ENCODE measurements at places on chromosomes 6 and 20.

DNA sequence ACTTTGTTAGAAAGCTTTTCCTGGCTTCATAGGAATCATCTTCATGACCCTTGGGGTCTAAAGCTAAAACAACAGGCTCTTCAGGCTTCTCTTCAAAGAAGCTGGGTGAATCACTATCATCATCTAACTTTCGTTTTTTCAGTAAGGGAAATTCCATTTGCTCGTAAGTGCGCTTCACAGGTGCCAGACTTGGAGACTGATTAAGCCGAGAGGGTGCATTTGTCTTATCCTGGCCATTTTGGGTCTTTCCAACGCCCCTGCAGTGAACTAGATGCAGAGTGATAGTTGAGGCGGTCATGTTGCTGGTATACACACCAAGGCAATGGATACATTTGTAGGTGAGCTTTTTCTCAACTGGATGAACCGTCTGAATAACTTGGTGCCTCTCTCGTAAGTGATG, 38.8 kb downstream of the ADNP start:
- DNase-seq, result no peak

DNA sequence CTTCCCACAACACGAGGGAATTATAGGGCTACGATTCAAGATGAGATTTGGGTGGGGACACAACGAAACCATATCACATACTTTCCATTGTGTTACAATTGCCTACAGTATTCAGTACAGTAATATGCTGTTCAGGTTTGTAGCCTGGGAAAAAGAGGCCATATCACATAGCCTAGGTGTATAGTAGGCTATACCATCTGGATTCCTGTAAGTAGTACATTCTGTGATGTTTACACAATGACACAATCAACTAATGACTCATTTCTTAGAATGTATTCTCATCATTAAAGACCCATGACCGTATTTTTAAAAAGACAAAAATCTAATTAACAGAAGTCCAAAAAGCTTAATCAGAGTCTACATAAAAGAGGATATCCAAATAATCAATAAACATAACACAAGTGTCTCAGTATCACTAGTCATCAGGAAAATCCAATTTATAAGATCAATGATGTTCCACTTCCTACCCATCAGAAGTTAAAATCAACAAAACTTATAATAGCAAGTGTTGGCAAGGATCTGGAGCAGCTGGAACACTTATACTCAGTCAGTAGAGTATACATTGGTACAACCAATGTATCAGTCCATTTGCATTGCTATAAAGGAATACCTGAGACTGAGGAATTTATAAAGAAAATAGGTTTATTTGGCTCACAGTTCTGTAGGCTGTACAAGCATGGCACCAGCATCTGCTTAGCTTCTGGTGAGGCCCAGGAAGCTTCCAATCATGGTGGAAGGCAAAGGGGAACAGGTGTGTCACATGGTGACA, 215.9 kb downstream of the CLVS2 start:
- no peak for DNase-seq

DNA sequence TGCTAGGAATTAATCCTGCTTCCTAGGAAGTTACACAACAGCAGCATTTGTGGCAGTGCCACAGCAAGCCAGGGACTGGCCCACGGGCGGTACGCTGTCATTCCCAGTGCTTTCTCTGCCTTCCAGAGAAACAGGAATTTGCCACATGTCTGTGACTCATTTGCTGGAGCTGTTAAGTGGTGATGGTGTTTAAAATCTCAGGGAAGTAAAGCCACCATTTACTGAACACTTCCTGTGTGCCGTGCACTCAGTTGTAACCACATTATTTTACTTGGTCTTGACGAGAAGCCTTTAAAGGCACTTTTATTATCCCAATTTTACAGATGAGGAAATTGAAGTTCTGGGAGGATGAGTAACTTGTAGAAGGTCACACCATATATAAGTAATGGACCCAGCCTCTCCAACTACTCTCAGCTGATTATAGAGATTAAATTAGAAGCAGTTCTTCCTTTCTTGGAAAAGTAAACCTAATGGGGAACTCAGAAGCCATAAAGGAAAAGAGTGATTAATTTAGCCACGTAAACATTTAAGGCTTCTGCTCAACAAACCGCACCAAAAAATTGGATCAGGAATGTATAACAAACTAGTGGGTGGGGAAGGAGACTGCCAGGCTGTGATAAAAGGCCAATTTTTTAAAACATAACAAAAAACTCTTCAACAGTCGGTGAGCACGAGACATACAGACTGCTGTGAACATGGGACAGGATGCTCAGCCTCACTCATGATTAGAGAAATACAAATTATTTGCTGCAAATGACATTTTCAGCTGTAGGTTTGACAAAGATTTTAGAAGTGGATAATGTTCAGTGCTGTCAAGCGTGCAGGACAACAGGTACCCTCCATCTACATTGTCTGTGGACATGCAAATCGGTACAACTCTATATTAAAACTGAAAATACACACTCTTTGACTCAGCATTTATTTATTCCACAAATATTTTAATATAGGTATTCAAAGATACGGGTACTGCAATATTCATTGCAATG, 311.2 kb downstream of the NRN1 start:
- peak; percentile 94 for DNase-seq

GRCh38 chr6:166156942-166157341, 10.7 kb downstream of the TBXT start:
- peak; percentile 3 for DNase-seq

DNA sequence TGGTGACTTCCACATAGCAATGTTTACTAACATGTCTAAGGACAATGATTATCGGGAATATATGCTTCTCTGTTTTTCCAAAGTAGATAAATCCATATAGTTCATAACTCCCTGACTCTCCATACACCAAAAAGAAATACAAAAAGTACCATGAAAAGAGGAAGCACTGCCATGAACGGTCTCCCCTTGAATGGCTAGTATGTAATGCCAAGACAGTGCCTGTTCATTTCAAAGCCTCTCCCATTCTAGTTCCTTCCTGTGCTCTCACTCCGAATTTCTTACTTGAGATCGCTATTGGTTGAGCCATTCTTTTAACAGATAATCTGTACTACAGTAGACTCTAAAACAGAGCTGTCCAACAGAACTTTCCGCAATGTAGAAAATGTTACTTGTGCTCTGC, 54.8 kb upstream of the EDN1 start:
- no peak for DNase-seq

DNA sequence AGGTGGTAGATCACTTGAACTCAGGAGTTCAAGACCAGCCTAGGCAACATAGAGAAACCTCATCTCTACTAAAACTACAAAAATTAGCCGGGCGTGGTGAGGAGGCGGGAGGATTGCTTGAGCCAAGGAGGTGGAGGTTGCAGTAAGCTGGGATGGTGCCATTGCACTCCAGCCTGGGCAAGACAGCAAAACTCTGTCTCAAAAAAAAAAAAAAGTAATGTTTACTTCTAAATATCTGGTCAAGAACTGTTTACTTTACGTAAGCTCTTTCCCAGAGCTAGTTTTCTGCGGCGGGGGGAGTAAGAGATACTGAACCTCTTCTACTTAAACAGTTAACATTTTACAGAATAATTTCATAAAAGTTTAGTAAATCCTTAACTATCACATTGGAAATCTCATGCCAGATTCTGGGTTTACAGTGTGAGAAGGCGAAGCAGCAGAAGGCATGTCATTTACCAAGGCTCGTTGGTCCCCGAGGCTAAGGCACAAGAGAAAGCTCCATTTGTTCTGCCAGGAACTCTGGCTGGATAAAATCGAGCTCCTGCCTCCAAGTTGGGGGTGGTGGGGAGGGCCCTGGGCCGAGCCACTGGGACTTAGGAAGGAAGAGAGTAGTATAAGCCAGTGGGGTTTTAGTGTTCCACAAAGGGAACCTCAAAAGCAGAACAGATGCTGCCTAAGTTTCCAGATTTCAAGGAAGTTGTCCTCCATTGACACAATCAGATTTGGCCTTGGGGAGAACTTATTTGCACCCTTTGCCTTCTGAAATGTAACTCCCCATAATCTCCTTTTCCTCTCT, 41.7 kb downstream of the ARFGEF2 start:
- no peak for DNase-seq

All from AG10803 (cell line).